ENCODE measurements at places on chromosomes 4 and X. TPM values are rescaled to one million over a fixed set of nuclear protein-coding genes. Genes with fewer than 3 reads are reported as not detected.

- DNase-seq: no peak
Measured at GRCh38 chr4:96681218-96681617, 841.3 kb downstream of the PDHA2 start.

ZFX gene
- total RNA-seq: 25.1 TPM

LRIT3 gene
- total RNA-seq: under 0.01 TPM

DNA sequence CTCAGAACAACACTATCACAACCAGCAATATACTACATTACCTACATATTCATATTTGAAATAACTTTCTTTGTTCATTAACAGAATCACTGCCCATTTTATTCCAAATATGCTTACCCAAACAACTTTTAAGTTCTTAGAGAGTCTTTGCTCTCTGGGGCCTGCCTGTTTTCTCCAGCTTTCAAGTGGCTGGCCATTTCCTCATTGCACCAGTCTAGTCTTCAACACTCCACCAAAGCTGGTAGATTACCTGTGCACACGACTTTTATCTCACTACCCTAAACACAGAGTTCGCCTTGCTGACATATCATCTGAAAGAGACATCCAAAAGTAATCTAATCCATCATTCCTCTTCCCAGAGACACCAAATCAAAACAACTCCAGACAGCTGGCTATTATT, 66.2 kb downstream of the PRDM5 start:
- DNase-seq: no peak

- DNase-seq: no peak
Measured at GRCh38 chr4:14631806-14632440, 370.4 kb upstream of the CPEB2 start.

DNA sequence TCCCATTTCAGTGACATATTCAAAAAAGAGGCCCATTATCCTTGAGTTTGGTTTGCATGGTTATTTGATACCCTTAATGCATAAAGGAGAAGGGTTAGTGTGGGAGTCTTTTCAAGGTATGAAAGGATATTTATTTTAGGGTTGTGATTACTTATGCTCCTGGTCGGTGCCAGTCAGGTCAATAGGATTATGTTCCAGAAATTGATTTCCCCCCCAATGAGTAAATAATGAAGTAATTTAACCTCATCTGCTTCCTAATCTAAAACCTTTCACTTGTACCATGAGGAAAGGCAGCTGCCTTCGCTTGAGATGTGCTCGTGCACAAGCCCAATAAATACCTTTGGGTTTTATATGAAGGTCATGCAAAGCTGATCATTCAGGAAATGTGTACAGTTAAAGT, 55.0 kb upstream of the NR0B1 start:
- no peak for DNase-seq

PLXNB3 gene
- 7.4 TPM for total RNA-seq

DNA sequence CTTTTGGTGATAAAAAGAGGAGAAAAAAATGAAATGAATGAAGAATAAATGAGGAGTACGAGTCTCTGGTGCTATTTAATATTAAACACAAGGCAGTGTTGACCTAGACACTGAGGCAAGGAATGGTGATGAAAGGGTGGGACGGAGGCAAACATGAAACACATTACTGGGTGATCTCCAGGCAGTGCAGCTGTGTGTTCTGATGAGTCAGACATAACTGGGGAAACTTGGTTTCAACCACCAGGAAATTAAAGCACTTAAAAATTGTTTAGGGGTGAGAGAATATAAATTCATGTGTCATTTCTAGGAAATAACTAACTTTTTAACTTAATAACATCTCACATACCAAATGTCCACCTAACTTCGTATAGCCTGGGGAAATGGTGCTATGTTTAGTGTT, 19.7 kb upstream of the CXCL6 start:
- DNase-seq: peak; percentile 80

GRCh38 chrX:72399816-72400215, 94.1 kb upstream of the CITED1 start:
- no peak for DNase-seq

SOX3 gene
- not detected for total RNA-seq

DNA sequence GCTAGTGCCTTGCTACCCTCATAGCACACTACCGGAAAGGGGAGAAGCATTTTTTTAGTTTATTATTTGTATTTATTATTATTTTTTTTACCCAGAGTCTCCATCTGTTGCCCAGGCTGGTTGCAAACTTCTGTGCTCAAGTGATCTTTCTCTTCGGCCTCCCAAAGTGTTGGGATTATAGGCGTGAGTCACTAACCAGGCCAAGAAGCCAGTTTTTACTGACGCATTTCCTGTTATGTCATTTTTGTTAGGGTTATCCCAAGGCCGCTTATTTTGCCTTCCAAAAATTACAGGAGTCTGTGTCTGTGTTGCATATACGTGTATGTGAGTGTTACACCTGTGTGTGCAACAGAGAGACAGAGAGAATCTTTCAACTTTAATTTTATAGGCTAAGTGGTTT, 404.5 kb downstream of the GBA3 start:
- DNase-seq: no peak

- no peak for DNase-seq
Measured at GRCh38 chr4:1837069-1837468, 18.9 kb downstream of the LETM1 start.

IL13RA2 gene
- total RNA-seq: 2.3 TPM

DNA sequence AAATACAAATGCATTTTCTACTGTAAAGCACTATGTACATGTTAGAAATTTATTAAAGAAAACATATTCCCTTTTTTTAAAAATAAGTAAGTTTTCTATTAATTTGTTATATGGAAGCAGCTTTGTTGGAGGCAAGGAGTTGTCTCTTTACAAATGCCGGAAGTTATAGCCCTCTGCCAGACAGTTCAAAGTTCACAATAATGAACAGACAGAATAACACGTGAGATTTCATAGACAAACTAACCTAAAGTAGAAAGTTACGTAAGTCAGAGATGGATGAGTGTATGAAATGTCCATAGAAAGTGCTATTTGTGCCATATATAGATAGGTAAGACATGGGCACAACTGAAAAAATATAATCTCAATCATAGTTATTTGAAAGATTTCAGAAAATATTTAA, 43.9 kb upstream of the NEIL3 start:
- DNase-seq: no peak

- no peak for DNase-seq
Measured at GRCh38 chr4:176443646-176444409, 124.1 kb downstream of the SPCS3 start.

DNA sequence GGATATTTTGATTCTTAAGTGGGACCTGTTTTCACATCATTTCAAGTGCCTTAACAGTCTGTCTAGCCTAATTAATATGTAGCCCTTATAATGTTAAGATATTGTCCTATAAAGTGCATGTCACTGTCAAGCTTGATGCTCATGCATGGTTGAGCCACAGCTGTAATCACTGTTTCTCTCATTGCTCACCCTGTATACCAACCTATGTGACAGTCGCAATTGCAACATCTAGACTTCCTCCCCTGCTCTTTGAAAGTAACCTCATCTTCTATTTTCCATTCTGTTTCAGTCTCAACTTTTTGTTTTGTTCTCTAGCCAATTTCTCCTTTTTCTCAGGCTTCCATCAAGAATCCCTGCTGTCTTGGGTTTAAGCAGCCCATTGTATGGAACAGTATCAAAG, 24.4 kb upstream of the MSL3 start:
- no peak for DNase-seq

BTC gene
- total RNA-seq: 5.4 TPM

LANCL3 gene
- total RNA-seq: 0.12 TPM

EMCN gene
- not detected for total RNA-seq

- no peak for DNase-seq
Measured at GRCh38 chrX:11187001-11187400, 75.9 kb downstream of the HCCS start.

GRCh38 chrX:44675362-44676024, 132.8 kb upstream of the FUNDC1 start:
- DNase-seq: peak; percentile 54

DNA sequence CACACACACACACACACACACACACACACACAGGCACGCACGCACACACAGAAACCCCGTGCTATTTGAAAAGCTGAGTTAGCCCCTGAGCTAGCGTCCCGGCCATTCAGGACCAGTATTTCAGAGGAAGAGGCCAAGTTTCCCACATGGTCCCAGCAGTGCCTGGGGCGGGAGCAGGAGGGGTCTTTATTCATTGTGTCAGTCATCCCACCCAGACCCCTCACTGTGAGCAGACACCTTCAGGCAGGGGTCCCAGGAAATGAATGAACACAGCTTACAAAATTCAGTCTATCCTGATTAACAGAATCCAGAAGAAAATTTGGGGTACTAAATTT, 58.1 kb downstream of the ZFYVE28 start:
- no peak for DNase-seq

DNA sequence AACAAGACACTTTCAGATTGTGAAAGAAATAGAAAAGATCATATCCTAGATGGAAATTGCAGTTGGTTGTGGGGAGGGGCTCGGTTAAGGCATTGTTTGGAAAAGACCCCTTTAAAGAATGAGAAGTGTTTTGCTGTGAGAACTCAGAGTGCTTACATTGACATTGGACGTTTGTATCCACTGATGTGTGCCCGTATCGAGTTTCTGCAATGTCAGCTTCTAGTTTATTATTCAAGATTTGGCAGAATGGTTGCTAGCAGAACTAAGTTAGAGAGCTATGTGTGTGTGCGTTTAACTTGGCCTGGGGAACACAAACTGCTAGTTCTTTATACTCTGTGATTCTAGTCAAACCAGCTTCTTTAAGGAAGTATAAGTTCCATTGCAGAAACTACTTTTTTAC, 2702.5 kb downstream of the PCDH7 start:
- no peak for DNase-seq

- DNase-seq: no peak
Measured at GRCh38 chrX:134760650-134761049, 102.4 kb upstream of the PLAC1 start.

DNA sequence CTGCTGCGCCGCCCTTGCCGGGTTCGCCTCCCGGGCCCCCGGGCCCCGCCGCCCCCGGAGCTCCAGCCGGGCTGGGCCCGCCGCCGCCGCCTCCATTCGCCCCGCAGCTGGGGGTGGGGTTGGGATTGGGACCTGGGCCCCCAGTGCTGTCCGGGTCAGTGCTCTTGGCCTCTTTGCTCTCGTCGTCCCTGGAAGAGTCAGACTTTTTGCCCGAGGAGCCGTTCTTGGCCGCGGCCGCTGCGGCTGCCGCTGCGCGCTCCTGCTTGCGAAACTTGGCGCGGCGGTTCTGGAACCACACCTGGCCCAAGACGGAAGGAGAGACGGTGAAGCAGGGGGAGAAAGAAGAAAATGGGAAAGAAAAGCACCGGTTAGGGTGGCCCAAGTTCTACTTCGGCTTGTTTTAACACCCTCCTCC, 2.5 kb downstream of the PHOX2B start:
- DNase-seq: no peak

TEX13C gene
- not detected for total RNA-seq

CETN2 gene
- total RNA-seq: 53.7 TPM

DNA sequence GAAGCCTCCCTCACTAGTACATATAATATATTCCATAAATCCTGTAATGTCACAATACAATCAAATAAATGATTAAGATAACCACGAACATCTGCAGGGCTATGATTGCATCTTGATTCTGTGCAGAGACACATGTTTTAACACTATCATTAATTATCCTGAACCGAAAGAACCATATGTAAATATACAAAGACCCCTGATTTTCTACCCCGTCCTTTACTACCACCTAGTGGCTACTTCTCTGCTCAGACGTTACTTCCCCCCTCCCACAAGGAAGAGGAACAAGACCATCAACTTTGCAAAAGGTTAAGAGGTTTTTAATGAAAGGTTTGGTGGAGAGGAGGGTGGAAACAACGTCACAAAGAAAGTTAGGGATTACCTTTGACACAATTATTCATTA, 134.0 kb downstream of the COL4A6 start:
- DNase-seq: no peak

CPEB2 gene
- 3.5 TPM for total RNA-seq

DNA sequence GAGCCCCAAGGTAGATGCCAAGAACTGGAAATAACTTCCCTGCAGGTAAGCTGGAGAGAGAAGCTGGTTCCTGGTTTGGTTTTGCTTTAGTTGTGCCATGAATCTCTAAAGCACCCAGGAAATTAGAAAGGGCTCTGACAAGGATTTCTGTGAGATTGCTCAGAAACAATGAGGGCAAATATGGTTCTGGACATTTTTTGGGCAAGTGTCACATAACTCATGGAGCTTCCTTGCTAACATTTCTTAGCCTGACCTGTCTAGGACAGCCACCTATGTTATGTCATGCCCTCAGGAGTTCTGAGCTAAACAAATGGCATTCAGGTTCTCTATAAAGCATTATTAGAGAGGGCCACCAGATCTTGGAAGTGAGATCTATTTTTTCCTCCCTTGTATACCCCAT, 131.8 kb downstream of the GUCY2F start:
- DNase-seq: no peak

DNA sequence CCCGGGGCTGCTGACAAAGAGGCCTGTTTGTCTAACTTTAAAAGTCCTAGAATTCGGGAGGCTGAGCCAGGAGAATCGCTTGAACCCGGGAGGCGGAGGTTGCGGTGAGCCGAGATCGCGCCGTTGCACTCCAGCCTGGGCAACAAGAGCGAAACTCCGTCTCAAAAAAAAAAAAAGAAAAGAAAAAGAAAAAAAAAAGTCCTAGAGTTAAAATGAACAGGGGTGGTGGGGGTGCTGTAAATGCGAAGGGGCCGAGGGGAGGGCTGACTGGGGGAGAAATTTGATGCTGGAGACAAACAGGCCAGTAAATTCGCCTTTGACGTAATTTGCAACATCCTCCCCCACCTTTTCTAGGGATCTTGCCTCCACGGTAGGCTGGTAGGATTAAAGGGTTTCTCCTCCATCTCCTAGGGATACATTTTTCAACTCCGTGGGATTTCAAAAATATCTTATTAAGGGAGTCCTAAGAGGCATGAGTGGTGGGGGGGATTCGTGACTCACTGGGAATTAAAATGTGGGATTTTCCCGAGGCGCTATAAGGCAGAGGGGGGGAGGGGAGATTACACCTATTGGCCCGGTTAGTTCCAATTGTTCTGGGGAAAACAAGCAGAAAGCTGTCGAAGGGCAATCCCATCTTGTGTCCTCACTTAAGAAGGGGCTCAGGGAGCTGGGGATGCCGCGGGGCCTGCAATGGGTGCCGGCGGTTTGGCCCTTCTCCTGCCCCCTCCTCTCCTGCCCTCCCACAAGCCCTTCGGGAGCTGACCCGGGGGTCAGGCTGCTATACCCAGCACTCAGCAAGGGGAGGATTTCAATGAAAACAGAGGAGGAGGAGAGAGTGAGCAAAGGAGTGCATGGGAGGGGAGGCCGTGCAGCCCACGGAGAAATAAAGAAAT, 3.0 kb upstream of the BCOR start:
- DNase-seq: no peak

- DNase-seq: peak; percentile 74
Measured at GRCh38 chr4:73450398-73451004, 14.5 kb downstream of the AFP start.

- DNase-seq: no peak
Measured at GRCh38 chr4:6740347-6740746, 24.4 kb downstream of the BLOC1S4 start.

- no peak for DNase-seq
Measured at GRCh38 chr4:16205298-16206164, 20.7 kb downstream of the TAPT1 start.

TAF7L gene
- total RNA-seq: 1.3 TPM

Measured in epithelial cell of proximal tubule (primary cell).